NCI-H1436 treated with DMSO at 0.1 percent for 48 hours (cell line): ENCODE measurements at places on chromosomes 6 and 20.

DNA sequence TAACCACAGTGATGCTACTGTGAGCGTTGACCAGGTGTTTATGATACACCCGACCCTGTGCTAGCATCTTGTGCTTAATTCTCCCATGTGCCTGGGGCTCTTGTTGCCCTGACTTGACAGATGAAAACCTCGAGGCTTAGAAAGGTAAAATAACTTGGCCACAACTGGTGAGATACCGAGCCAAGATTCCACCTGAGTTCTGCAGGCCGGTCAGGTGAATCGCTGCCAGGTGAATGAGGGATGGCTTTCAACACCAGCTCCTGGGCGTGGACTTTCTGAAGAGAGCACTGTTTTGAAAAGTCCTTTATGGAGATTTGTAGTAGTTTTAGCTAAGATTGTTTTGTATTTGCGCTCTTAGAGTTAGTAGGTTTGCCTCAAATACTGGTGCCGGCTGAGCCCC is 12.2 kb upstream of the ZNF831 start:
- DNase-seq, result no peak

DNA sequence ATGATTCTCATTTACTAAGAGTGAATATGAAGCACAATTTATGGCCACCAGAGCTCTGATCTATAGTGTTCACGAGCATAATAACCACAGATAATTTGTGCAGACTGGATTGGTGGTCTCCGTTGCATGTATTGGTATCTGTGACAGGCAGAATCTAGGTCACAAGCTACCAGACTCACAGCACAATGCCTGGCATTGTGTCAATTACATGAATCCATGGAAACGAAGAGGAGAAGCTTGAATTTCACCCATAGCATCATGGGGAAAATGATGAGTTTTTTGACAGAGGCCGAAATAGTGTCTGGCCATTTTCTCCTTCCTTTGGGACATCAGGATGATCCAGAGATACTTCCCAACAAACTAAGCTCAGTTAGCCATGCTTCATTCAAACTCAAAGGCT is 52.3 kb upstream of the TMEM170B start:
- DNase-seq, result no peak

- DNase-seq, result no peak
Measured at GRCh38 chr20:51767867-51768758, at the start of gene ATP9A. TSS of gene ATP9A (minus strand) at chr20:51768390. CDS start at chr20:51768369, 21 bp downstream.

DNA sequence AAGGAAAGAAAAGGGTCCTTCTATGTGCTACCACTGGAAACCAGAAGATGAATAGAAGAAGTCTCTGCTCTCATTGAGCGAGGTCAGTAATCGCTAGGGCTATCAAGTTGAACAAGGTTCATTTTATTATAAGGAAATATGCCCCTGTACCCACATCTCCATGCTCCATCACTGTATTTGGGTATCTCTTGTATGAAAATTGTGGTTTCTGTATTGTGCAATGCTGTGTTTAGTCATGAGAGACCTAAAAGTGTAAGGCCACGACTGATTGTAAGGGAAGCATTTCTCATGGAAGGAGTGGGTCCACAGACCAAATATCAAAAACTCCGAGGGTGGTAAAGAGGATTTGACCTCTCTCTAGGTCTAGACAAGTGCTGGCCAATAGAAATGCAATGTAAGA is 3.6 kb upstream of the HS3ST5 start:
- DNase-seq, result no peak

GRCh38 chr20:36202891-36203338 is 33.4 kb upstream of the AAR2 start:
- DNase-seq, result no peak

- no peak for DNase-seq
Measured at GRCh38 chr6:90216072-90216977, 80.3 kb downstream of the BACH2 start.

DNA sequence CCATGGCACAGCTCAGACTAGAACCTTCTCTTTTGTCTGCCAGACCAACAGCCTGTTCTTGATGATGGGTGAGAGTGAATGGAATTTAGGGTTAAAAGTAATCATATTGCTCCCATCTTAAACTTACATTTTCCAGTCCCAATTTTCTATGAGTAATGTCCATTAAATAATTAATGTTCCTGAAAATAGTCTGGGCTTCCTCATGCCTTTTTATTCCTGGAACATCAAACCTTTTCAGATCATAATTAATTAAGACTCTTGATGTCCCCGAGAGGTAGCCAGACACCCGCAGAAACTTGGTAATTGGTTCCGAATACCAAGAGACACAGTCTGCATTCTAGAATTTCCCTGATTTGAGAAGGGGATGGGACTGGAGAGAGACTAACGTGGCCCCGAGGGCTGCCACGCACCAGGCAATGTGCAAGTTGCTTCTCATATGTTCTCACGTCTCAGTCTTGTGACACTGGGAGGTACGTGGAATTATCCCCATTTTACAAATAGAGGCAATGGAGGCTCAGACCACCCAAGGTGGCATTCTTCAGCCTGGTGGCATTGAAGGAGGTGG is 78.6 kb upstream of the TOX2 start:
- no peak for DNase-seq

DNA sequence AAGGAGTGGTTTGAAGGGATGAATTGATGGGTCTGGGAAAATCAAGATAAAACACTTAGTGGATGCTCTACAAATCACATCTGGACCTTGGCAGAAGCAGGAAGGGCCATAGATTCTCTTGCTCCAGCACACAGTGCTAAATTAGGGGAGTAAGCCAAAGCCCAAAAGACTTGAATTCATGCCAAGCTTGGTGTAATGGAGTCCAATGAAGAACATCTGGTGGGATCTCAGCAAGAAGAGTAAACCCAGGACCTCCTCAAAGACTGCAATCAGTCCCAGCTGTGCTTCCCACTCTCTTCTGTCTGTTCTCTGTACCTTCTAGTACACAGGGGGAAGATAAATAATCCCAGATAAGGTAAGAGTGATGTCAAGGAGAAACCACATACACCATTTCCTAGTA is 683.4 kb downstream of the RNF144B start:
- DNase-seq, result no peak

GRCh38 chr6:97293198-97293696 is 10.2 kb upstream of the MMS22L start:
- DNase-seq, result no peak

DNA sequence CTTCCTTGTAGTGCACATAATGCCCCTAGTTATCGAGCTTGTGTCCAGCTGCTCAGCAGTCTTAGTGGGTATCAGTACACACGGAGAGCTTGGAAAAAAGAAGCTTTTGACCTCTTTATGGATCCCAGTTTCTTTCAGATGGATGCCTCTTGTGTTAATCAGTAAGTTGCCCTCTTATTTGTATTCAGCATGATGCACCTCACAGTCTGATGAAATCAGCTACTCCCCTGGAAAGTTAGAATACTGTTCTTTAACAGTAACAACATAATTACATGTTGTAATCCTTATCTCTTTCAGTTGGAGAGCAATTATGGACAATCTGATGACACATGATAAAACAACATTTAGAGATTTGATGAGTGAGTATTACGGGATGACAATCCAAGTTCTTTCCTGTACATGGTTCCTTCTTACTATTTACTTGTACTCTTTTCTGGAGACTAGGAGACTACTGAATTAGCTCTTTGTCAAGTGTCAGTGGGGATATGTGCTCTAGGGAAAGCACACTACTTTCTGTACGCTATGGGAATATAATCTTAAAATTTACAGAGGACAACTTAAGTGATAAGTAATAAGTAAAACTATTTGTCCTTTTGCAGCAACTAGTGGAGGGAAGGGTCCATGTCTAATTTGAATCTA is 39.1 kb downstream of the PGM3 start:
- DNase-seq, result no peak

- DNase-seq, result no peak
Measured at GRCh38 chr20:35306931-35307517, 14.8 kb upstream of the FAM83C start.

GRCh38 chr6:134343066-134343465 is 25.2 kb upstream of the SGK1 start:
- no peak for DNase-seq

DNA sequence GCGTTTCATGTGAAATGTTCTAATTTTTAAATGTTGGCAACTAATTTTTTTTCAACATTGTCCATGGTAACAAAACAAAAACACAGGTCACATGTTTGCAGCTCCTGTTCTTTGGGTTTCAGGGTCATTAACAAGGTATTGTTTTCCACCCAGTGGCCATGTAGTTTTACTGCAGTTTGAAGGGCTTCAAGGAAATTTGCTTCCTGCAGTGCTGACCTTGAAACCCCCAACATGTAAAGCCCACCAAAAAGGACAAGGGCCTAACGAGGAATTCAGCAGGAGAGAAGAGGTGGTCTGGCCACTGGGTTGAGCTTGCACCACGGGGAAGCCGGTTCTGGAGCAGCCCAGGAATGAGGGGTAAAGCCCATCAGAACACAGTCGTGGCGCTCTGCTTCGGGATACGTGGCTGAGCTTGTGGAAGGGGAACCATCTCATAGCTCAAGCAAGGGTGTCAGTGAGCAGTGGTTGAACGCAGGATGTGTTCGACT is 13.9 kb upstream of the KLHL31 start:
- DNase-seq, result no peak

- no peak for DNase-seq
Measured at GRCh38 chr6:49782293-49782692, 4.8 kb downstream of the PGK2 start.

GRCh38 chr6:143727035-143727434 is 49.3 kb downstream of the PHACTR2 start:
- DNase-seq, result no peak

DNA sequence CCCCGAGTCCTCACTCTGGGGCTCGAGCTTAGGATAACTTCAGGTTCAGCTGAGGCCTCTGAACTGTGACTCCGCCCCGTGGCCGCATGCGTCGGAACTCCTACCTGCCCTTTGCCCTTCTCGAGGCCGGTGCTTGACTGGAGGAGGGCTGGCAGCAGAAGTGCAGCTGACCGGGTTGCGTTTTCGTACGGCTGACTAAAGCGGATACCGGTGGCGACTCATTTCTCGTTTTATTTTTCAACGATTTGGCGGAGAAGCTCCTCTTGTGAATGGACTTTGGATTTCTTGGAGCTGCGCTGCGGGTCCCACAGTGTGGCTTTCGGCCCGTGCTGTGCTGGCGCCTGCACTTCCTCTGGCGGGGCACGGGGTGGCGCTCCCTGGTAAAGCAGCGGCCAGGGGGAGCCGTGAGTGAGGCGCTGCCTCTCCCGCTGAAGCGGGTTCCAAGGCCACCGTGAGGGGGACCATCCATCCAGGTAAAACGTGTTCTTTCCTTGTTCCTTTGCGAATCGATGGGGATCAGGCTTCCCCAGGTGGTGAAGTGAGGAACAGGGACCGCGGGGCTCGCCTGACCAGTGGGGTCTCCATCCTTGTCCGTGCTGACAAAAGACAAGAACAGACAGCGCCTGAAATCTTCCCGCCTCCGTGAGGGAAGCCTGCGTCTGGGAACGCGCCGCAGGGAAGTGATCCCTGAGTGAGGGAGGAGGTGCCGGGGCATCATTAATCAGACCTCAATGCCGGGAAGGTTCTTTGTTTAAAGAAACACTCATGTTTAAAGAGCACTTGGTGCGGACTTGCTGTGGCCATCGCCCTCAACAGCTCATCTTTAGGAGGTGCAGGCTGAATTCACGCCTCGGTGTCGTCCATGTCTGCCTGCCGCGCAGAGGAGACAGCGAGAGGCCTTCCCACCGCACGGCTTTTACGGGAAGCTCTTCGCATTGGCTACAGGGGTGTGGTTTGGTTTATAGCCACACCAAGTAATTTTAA is 38.8 kb downstream of the ERMARD start:
- DNase-seq, result no peak

DNA sequence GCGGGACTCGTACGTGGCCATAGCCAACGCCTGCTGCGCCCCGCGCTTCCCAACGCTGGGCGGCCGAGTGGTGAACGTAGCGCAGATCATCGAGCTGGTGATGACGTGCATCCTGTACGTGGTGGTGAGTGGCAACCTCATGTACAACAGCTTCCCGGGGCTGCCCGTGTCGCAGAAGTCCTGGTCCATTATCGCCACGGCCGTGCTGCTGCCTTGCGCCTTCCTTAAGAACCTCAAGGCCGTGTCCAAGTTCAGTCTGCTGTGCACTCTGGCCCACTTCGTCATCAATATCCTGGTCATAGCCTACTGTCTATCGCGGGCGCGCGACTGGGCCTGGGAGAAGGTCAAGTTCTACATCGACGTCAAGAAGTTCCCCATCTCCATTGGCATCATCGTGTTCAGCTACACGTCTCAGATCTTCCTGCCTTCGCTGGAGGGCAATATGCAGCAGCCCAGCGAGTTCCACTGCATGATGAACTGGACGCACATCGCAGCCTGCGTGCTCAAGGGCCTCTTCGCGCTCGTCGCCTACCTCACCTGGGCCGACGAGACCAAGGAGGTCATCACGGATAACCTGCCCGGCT is 3.4 kb downstream of the SLC32A1 start:
- no peak for DNase-seq

GRCh38 chr6:5164092-5164491 is 79.0 kb downstream of the PPP1R3G start:
- DNase-seq, result no peak

GRCh38 chr6:31927242-31927862 is at the start of gene C2:
TSS of gene C2 (plus strand) at chr6:31927717. CDS start at chr6:31927753, 36 bp downstream.
- no peak for DNase-seq

DNA sequence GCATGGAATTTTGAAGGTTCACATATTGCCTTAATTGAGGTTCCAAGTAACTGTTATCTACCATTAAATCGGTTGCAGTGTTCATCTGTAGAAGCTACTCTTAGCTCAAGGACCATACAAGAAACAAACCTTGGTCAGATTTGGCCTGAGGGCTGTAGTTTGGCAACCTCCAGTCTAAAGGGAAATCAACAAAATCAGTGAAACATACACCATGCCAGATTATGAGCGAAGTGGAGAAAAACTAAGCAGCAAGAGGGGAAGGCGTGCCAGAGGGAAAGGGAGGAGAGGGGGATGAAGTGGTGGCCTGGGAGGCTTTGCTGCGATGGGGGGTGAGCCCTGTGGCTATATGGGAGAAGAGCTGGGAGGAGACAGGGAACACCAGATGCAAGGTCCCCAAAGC is 8.8 kb upstream of the SNAI1 start:
- no peak for DNase-seq

- DNase-seq, result no peak
Measured at GRCh38 chr20:38523697-38524096, 51.1 kb downstream of the RALGAPB start.

GRCh38 chr20:17723301-17723691 is 23.5 kb downstream of the BANF2 start:
- no peak for DNase-seq
